Stimulated activated naive B cell treated with anti-CD40 and anti-IgM and Interleukin-4, amounts not matched to agents 10 μg/mL and 1 μg/mL and 100 μg/mL, for 72 hours (primary cell): ENCODE measurements at places on chromosomes 7 and 10.

- no peak for DNase-seq
These were observed 1.3 kb downstream of the UBE2H start for GRCh38 chr7:129951226-129952085.

DNA sequence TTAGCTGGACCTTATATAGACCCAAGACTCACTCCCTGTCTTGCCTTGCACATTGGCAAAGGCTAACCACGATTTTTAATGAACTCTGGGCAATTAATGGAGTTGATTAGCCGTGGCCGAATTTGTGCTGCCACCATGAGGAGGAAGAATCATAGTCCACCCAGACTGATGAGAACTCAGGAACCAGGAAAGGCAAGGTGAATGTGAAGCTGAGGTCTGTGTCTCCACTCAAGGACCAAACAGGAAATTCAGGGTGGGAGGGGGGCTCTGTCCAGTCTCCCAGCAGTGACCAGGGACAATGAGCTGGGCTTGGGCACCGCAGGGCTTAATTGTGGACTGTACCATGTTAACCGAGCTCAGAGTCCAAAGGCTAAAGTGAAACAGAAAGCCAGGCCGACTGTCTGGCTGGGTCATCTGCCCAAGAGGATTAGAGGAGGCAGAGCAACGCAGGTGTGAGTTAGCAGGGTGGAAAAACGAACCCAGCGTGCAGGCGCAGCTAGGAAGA lies 127.0 kb upstream of the JCAD start:
- DNase-seq = no peak

DNA sequence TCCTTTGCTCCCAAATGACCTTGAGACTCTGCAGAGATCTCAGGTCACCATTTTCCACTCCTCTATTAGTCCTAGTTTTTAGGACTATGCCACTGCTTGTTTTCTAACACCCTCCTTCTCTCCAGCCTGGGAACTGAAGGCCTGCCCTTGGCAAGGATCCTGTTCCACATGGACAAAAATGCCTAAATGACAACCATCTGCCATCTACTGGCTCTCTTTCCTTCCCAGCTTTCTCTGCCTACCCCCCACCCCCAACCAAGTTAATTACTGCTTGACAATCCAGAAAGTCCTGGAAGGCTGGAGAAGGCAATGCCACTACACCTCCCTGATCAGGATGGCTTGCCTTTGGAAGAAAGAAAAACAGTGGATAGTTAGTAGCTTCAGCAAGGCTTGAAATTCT lies 44.8 kb upstream of the SP8 start:
- DNase-seq = no peak

- no peak for DNase-seq
These were observed 4.1 kb upstream of the RASSF4 start for GRCh38 chr10:44955413-44956070.

GRCh38 chr7:154911862-154912455 lies 91.0 kb downstream of the PAXIP1 start:
- DNase-seq = no peak

DNA sequence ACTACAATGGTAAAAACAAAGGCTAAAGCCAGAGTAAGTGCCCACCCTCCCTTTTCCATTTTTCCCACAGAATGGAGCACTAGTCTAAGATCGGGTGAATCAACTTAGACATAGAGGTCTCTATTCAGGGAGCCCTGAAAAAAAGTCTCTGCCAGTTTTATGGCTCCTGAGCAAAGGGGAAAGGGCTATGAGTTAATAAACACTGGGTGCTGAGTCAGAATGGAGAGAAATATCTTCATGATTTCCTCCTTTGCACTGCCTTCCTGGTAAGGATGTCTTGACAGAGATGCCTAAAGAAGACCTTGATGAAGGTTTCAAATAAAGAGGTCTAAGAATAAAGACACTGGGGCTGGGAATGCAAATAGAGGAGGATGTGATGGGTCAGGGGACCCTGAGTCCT lies 607.4 kb upstream of the MBL2 start:
- no peak for DNase-seq

- no peak for DNase-seq
These were observed 1.5 kb downstream of the GSDME start for GRCh38 chr7:24755541-24756407.

DNA sequence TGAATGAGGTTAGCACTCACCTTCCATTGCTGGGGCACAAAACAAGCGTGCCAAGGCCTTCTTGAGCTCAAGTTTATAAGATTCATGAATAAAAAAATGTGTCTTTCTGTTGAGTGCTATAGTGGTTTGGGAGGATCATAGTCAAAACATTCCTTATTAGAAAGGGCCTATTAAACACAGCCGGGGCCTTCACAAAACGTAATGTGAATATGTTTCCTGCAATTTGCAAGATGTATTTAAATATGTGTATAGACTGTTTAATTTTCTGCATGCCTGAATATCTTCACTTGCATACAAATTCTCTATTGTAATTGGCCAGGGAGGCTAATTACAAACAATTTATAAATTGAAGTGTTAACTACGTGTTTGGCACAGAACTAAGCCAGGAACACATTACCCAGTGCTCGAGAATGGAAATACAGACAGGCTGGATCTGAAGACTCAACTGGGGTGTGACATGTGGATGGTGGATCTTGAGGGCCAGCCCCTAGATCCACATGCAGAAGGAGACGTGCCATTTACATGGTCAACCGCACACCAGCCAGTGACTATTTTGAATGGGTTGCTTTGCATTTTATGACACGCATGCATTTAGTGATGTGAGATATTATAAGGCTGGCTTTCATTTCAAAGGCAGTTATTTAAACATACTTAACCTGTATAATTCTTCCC lies 31.3 kb downstream of the LYZL2 start:
- no peak for DNase-seq

GRCh38 chr7:45589061-45589460 lies 14.9 kb downstream of the ADCY1 start:
- no peak for DNase-seq

GRCh38 chr7:133837224-133837623 lies 289.9 kb upstream of the LRGUK start:
- DNase-seq = no peak

- no peak for DNase-seq
These were observed 696.7 kb downstream of the LRMDA start for GRCh38 chr10:76127984-76128589.

- no peak for DNase-seq
These were observed 21.6 kb upstream of the OTUD1 start for GRCh38 chr10:23417254-23417653.

DNA sequence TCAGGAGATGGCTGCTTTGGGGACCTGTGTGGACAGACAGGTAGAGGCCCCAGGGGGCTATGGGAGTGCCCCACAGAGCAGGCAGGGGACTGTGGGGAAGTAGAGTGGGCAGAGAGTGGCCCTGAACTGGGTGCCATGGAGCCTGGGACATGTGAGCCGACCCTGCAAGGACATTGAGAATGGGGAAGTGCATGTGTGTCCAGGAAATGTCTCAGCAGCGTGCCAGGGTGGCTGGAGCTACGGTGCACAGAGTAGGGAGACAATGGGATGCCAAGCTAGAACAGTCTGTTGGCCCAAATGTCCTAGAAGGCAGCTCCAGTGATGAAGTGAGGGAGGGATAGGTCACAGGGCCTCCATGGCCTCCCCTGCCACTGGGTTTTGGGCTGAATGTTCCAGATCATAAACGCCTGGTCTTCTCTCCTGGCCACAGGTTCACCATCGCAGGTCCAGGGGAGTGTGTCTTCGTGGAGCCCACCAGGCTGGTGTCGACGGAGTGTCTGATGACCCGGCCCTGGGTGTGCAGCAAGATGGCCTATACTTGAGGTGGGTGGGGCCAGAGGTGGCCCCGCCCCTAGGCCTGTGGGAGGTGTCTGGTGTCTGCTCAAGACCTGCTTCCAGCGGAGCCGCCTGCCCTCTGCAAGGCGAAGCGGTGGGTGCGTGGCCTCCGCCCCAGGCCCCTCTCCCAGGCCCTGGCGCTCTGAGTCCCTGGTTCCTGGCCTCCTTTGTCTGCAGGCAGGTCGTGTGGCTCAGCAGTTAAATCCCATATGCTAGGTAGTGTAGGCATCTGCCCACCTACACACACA lies 20.5 kb downstream of the CLEC2L start:
- DNase-seq = no peak

- DNase-seq = no peak
These were observed 48.3 kb upstream of the OCM2 start for GRCh38 chr7:98038321-98038720.

GRCh38 chr7:73971704-73972341 lies 56.1 kb upstream of the ELN start:
- DNase-seq = no peak

GRCh38 chr7:81430761-81431160 lies 339.1 kb downstream of the HGF start:
- no peak for DNase-seq

GRCh38 chr10:78928330-78928729 lies 140.4 kb upstream of the ZMIZ1 start:
- no peak for DNase-seq

DNA sequence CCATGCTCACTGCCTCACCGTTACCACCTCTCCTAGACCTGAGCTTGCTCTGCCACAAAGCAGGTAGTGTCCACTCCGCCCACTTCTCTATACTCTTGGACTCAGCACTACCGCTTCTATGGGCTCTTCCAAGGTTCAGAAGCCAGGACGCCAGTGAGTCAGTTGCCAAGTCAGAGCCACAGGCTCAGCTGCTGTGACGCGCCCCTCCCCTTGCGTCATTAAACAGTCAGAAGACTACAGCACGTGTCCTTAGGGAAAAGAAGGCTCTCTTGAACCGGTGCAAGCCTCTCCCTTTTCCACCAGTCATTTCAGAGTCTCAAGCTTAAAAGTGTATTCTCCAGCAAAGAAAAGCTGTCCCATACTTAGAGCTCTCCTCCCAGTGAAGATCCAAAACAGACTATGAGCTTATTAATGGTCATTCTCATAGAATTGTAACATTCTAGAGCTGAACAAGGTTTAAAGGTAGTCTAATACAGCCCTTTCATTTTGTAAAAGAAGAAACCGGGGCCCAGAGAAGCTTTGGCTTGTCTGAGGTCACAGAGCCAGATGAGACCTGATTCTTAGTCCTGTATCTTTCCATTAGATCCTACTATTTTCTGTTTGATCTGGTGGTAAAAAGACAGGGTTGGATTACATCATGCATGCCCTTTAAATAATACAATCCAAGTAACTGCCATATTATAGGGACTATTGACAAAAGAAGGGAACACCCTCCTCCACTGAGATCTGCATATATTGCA lies 40.9 kb upstream of the MET start:
- peak; percentile 15 for DNase-seq

DNA sequence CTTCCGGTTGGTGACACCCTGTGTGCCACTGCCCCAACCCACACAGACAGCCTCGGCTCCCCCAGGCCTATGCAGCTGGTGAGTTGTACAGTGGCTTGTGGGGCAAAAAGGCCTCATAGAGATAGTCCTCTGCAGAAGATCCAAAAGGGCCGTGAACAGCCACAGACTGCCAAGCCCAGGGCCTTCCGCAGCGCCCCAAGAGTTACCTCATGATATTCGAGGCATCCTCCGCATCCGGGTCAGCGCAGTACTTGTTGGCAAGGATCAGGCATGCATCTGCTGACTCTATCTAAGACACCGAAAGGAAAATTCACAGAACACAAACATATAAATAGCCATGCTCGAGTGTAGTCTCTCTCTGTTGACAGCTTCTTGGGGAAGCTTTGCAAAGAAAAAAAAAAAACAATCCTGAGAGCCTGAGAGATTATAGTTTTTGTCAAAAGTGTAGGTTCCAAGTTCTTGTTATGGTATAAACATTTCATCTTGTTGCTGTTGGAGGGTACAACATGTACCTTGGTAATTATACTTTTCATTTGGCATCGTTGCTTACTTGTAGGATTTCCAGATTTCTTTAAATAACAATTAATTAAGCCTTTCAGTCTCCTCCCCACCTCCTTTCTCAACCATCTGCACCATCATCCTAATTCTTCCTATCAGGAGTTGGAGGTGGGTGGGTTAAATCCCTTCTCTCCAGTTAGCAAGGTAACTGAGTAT lies 553.0 kb downstream of the KCNMA1 start:
- DNase-seq = no peak

- DNase-seq = no peak
These were observed 34.6 kb downstream of the ADAM12 start for GRCh38 chr10:126353666-126354065.

DNA sequence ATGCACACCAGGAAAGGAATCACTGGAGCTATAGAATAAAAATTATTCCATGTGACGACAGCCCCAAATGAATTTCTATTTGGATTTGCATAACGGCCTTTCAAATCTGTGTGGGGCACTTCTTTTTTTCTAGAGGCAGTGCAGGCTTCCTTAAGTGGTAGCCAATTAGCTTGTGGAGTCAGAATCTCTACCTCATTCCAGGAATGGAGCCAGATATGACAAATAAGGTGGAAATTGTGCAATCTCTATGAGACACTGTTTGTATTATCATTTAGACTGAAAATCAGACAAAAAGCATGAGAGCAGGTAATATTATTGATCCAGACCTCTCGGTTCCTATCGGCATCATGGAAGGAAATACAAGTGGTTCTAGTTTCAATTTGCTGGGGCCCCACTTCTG lies 78.7 kb downstream of the BEND7 start:
- no peak for DNase-seq

DNA sequence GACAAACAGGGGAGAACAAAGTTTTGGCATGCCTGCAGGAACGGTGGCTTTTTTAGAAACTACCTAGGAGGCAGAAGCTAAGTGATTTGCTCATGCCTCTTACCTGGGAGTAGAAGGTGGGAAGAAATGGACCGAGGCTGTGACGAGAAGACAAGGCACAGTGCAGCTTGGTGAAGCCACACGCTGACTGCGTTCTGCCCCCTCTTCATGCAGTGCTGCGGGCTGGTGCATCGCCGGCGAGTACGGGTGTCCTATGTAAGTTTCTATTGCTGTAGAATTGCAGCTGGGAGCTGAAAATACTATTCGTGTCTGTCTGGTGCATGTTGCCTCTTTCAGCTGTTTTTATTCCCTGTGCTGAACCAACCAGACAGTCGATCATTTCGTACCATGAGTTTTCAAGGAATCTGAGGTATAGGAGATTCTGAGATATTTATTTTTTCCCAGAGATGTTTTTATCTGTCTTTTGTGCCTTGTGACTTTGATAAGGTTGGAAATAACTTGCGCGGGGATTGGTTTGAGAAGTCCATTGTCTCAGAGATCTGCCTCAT lies 120.9 kb downstream of the CACNB2 start:
- no peak for DNase-seq

DNA sequence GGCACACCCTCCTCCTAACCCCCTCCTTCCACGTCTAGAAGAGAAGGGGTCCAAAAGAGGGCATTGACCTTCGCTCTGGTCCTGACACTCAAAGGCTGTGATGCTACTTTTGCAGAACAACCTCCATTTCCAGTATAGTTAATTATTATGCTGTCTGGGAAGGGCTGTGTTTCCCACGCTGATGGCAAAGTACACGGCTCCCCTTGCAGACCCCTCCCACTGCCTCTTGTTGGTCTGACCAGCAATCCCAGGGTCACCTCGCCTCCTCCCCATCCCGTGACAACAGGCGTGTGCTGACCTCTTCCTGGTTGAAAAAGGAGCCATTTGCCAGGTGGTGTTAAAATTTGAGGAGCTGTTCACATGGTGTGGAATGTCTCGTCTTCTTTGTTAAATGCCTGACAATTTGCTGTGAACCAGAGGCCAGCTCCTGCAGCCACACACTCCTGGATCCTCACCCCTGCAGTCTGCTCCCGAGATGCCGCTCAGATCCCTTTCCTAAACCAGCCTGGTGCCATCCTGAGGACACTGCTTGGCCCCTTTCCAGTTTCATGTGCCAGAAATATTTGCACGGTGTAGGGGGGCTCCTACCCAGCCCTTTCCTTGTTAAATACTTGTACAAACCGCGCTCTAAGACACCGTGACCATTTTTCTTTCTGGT lies 321.7 kb downstream of the WDR37 start:
- DNase-seq = no peak
